Muscle of leg (tissue), 16 donors: ENCODE measurements at places on chromosomes 13 and 19.

DNA sequence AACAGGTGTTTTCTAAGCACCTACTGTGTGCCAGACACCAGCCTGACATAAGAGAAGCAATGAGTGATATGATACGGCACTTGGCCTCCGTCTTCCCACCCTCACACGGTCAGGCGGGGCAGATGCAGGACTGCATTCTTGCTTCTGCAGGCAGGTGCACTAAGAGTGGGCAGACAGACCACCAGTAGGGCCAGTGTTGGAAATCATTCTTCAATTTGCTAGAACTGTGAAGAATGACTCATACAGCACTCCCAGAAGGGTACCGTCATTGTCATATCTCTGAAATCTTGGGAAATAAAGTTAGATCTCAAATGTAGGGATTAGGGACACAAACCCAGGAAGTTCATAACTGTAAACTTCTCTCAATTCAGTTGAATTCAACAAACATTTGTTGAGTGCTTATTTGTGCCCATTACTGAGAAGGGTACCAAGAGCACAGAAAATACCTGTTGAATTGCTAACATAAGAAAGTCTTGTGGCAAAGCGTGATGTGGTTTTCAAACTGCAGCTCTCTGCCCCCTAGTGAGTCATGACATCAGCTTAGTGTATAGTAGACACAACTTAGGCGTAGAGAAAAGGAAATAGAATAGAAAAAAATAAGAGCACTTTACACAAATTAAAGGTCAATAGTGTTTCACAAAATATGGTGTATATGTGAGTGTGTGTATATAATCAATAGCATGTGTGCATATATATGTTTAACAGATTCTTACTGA is 76.1 kb downstream of the TEX26 start:
- no peak for DNase-seq

- DNase-seq, result no peak
These were observed 10.3 kb upstream of the CACNG7 start for GRCh38 chr19:53898636-53899341.

DNA sequence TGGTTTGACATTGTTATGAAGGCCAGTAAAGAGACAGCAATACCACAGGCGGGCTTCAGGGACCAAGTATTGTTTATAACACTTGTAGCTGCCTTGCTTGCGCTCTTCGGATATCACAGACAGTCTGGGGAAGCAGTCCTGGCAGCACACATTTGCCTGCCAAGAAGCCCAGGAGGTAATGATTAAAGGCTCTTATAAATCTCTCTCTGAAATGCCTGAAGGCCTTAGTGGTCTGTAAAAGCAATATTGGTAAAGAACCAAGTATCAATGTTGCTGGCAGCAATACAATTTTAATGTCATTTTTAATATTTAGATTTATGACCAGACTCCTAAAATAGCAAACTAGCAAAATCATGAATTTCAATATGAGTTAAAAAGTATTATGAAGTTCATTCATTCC is 1312.4 kb downstream of the PCDH9 start:
- no peak for DNase-seq

GRCh38 chr19:49631014-49631588 is 8.8 kb downstream of the RRAS start:
- peak; percentile 32 for DNase-seq

- no peak for DNase-seq
These were observed 166.6 kb downstream of the RAP2A start for GRCh38 chr13:97600458-97601075.

DNA sequence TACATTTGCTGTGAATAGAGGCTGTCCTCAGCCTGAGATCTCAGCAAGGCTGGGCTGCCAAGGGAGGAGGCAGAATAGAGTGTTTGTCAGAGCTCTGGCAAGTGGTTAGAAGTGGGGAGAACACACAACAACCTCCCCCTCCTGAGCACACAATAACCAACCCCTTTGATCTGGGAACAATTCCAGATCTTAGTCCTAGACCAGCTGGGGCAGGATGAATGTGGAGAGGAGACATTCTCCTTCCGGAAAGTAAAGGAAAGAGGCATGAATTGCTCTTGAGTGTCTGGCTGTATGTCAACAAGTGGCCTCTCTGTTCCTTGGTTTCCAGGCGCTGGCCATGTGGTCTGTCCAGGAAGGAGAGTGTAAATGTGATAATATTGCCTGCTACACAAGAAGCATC is 114.9 kb upstream of the TMTC4 start:
- DNase-seq, result peak; percentile 54

DNA sequence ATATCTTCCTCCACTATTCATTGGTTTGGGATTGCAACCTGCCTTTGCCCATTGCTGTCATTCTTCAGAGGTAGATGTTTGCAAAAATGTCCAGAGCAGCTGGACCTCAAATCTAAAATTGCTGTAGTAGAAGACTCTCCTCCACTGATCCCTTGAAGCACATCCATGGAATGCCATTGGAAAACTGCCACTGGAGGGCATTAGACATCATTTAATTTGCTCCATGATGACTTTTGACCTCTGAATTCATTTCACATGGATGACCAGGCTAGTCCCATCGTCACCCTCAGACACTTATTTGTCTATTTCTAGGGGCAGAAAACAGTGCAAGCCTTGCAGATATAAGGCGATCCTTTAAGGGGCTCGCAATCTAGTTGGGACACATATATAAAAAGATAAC is 33.9 kb upstream of the FLT1 start:
- no peak for DNase-seq

DNA sequence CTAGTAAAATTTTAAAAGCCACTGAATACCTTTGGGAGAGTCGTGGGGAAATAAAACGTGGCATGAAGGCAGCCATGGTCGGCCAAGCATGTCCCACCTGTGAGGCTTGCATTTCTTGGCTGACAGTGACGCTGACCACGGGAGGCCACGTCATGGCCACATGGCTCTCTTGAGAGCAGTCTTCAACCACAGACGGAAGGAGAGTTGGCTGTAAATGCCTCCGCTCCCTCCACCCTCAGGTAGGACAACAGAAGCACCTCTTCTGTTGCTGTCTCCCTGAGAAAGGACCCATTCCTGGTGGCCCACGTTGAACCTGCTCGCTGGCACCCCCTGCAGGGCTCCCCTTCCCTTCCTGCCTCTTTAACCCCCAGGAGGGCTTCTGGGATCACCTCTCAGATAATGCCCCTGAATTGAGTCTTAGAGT is 10.6 kb upstream of the LRRC25 start:
- DNase-seq, result no peak

DNA sequence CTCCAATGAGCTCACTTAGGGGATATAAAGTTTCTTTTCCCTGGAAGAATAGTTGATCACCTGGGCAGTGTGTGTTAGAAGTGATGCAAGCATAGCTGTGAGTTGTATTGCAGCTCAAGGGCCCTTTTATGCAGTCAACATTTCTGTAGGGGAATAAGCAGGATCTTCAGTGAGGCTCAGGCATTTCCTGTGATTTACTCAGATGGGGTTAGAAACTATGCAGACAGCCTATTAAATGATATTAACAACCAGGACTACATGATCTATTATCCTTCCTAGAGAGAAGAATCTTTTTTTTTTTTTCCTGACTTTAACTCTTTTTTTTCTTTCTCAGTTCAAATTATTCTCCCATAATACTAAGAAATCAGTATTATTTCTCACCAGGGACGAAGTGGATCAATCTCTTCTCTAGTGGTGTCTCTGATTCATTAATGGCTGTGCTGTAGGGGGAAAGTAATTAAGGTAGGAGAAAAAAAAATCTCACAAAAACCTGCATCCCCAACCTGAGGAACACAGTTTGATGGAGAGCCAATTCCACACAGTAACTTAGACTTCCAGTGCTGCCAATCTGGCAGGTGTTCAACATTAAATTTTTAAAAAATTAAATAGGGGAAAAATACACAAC is 126.4 kb upstream of the SLC10A2 start:
- DNase-seq, result peak; percentile 14

- DNase-seq, result peak; percentile 89
These were observed 3.4 kb downstream of the BBC3 start for GRCh38 chr19:47227352-47228167.

- DNase-seq, result peak; percentile 47
These were observed 94.7 kb downstream of the MIPEP start for GRCh38 chr13:23794267-23795161.

GRCh38 chr13:37504251-37504650 is 94.3 kb downstream of the POSTN start:
- DNase-seq, result peak; percentile 56

GRCh38 chr19:51210191-51210784 is 14.6 kb upstream of the CD33 start:
- DNase-seq, result no peak

- no peak for DNase-seq
These were observed 3.7 kb downstream of the ZNF85 start for GRCh38 chr19:20926796-20927195.

DNA sequence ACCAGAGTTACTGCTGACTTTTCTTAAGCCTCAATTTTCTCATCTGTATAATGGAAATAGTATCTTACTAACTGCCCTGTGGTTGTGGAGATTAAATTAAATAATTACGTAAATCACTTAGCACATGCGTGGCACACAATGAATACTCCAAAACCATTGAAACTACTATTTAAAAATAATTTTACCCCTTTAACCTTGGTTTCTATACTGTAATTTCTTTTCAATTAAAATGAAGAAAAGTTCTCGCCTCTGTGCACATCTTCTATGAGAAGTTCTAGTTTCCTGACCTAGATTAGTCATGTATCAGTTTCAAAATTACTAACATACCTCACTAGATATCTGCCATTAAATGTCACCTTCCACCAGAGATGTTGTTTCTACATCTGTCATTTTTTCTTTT is 5.7 kb downstream of the SLITRK1 start:
- DNase-seq, result no peak

GRCh38 chr13:34816908-34817665 is 125.0 kb upstream of the NBEA start:
- peak; percentile 3 for DNase-seq

DNA sequence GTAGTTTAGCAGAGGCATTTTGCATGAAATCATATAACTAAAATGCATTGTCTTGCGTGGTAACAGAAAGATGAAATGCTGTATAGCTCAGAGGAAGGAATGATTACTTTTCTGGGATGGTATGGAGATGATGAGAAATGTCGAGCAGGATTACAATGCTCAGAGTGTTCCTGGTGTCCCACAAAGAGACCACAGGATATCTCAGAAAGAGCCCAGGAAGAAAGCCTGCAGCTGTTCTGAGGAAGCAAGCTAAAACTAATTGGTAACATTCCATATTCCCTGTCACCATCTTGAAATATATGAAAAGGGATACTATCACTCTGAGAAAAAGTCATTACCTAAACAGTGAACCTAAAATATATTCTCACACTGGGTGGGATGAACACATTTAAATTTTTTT is 233.1 kb downstream of the POU4F1 start:
- DNase-seq, result no peak

DNA sequence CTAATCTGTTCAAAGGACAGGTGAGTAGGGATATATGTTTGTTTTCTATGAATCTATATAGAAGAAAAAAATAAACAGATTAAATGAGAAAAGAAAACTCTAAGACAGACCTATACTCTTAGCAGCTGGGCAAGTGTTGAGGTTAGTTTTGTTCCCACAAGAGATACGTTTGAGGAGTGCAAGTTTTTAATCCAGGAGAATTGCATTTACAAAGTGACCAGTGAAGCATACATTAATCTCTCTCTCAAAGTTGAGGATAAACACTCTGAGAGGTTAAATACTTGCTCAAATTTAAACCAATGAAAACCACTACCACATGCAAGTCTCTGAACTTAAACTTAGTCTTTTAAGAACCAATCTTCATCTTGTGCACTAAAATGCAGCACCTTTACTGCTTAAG is 930.5 kb upstream of the MIR17HG start:
- DNase-seq, result no peak

DNA sequence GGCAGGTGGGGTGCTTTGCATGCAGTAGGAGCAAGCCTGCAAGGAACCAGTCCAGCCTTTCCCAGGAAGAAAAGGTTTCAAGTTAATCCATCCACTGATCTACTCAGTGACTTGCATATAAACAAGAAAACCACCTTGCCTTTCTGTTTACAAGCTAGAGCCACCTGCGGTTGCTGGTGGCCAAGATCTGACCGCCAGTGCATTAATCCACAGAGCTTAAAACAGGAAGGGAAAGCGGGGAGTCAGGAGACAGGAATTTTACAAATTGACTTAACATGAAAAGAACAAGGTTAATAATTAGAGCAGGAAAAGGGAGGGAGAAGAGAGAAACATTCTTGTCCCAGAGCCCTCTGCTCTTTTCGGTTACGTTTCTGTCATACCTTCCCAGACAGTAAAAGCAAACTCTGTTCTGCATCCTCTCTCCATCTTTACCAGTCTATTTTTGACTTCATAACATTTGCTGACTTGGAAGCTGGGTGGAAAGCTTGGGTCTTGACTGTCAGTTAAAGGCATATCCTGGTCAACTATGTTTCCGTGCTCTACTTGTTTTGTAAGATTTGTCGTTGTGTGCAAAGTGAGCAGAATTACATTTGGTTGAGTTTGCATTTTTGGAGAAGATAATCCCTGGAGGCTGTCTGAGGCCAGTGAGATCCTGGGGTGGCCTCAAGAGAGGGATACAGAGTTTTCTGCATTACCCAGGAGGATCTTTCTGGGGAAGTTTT is 760.6 kb downstream of the EFNB2 start:
- no peak for DNase-seq

DNA sequence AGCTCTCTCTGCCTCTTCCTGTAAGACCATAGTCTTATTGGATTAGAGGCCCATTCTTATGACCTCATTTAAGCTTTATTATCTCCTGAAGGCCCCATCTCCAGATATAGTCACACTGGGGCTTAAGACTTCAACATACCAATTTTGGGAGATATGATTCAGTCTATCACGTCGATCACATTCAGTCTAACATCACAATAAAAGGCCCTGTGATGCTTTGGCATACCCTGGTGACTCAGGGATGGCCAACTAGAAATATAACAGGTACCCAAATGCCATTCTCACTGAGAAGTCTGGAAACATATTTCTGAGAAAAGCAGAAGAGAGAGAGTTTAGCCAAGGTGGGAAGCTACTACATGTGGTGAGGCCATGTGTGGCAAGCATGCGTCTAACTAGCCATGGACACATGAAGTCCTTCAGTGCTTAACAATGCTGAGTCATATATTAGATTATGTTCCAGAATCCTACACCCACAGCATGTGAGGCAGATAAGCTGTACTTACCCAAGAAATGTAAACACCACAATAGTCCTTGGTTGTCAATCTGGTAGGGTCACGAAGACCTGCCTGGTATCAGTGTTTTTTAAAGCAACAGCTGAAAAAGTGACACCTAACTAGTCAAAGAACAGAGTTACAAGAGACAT is 485.1 kb downstream of the FOXO1 start:
- no peak for DNase-seq

DNA sequence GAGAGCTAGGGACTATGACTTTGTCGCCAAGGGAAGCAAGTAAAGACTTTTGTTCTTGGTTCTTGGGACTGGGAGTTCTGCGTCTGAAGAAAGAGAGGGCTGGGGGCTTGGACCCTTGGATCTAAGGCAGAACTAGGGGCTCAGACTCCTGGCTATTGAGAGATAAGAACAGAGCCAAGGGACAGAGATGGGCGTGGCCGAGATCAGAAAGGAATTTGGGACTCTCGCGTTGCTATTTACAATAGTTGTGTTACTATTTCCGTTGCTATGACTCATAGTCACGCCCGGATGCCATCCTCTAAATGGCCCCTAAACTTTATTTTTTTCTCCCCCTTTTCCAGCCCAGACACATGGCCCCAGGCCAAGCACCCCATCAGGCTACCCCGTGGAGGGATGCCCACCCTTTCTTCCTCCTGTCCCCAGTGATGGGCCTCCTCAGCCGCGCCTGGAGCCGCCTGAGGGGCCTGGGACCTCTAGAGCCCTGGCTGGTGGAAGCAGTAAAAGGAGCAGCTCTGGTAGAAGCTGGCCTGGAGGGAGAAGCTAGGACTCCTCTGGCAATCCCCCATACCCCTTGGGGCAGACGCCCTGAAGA is 759 bp downstream of the PPP1R15A start:
- peak; percentile 97 for DNase-seq

- DNase-seq, result no peak
These were observed 13.2 kb downstream of the ENOX1 start for GRCh38 chr13:43773602-43774001.
